T-helper 17 cell (primary cell): ENCODE measurements at places on chromosomes 5 and 9.

DNA sequence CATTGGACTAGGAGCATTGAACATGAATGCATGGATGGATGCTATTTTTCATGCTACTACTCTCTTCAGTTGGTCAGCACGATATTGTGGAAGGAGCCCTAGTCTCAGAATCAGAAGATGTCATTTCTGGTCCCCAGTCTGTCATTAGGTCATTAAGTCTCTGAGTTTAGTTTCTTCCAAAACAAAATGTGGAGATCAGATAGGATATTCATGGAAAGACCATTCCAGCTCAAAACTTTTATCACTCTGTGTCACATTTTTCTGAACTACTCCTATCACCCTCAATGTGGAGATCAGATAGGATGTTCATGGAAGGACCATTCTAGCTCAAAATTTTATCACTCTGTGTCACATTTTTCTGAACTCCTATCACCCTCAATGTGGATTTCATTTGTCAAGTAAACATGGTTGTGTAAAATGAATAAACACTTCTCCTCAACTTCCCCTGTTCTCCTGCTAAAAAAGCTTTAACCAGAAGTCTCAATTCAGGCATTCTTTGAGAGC is 296.8 kb downstream of the MRPS30 start:
- DNase-seq, result no peak

DNA sequence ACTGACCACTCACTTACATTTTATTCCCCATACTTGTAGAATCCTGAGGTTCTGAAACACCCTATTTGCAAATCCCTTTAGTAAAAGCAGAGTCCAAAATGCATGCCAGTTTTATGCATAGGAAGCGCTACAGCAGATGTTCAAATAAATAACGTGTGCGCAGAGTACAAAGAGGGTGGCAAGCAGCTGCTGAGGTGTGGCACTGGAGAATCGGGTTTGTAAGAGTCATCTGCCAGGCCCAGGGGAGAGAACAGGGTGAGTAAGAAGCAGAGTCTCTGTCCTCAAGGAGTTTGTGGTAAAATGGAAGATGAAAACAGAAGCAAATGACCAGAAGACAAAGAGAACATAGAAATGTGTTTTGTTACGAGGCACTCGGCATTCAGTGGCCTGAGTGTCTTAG is 288.8 kb downstream of the GLIS3 start:
- DNase-seq, result no peak

DNA sequence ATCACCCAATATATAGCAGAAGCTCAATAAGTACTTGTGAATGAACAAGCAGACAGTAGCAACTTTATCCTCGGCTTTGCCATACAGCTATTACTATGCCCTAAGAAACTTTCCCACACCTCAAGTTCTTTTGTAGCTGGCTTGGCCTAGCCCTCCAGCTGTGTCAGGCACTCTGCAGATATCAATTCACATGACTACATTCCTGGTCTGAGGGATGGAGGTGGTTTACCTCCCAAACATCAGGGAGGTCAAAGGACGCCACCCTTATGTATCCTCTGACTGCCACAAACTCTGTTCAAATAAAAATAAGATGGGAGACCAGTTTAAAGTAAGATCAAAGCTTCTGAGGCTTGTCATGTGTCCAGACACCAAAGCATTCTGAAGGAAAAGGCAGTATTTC is 416.3 kb downstream of the PIK3R1 start:
- DNase-seq, result no peak

DNA sequence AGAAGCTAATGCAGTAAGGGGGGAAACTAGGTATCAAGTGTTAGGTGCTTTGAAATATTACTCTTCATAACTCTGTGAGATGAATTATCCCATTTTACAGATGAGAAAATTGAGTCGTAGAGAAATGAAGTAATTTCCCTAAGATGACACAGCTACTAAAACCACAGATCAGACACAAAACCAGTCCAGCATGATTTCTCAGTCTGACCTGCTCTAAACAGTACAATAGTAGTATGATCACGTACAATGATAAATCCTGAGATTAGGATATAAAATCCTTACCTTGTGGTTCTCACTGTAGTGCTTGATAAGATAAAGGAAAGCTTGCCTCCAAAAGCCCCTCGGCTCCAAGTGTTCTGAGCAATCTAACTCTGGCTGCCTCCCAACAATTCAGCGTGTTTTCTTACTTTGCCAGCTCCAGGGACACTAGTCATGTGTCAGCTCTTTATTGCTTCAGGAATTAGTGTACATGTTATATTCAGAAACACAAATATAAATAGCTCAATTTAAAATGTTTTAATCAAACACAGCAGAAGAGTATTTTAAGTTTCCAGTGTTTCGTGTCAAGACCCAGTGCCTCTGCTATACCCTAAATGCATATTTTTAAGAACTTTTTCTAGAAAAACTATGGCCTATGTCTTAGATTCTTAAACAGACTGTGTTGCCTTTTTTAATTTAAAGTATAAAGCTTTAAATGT is 243.6 kb downstream of the DENND1A start:
- no peak for DNase-seq

- no peak for DNase-seq
Observed at GRCh38 chr5:116451066-116451465, 123.6 kb downstream of the SEMA6A start.

GRCh38 chr5:55226027-55226933 is 835 bp downstream of the MCIDAS start:
- no peak for DNase-seq

DNA sequence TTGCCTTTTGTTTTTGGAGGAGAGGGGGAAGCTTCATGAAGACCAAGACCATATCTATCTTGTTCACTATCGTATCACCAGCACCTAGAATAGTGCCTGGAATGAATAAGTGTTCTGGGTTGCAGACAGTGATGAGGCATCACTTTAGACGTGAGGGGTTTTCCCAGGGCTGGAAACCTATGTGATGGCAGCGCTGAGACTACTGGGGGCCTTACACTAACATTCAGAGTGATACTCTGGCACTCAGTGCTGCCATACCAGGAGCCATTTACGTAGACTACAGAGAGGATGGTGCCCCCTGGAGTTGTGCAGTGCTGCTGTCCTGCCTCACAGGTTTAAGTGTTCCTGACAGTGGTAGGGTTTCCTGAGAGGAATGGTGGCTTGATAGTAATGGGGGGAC is 6.9 kb downstream of the CCL19 start:
- DNase-seq, result no peak

- no peak for DNase-seq
Observed at GRCh38 chr5:37938076-37938852, 98.4 kb upstream of the GDNF start.

GRCh38 chr5:32642276-32643002 is 57.1 kb downstream of the SUB1 start:
- DNase-seq, result no peak

DNA sequence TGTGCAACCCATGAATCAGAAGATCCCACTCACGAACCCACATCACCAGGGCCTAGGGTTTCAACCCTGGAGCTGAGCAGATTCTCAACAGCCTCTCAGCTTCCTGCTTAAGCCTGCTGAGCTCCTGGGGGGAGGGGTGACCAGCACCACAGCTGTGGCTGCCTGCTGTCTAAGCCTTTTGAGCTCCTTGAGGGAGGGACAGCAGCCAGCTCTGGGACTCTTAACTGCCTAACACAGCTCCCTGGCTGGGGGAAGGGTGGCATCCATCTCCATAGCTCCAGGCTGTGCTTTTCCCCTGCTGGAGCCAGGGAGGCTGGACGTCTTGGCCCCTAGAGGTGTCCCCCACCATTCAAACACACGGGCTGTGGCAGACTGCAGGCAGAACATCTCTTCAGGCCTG is 250.3 kb downstream of the DMAC1 start:
- no peak for DNase-seq

DNA sequence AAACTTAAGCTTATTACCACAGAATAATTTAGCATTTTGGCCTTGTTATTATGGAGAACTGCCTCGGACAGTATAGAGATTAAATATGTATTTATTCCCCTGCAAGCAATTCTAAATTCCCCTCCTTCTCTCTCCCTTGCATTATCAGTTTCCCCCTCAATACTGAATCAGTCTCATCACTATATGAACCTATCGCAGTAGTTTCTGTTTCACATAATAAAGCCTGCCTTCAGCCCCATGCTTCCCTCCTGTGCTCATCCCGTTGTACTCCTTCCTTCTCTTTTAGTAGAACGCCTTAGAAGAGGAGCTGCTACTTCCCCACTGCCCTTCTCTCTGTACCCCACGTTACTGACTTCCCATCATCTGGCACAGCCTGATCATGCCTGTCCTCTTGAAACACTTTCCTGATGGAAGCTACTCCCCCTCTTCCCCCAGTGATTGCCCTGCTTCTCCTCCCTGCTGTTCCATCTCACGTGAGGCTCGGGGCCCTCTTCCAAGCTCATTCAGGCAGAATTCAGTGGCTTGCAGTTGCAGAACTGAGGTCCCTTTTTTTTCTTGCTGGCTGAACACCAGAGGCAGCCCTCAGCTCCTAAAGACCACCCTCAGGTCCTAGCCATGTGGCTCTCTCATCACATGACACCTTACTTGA is 93.4 kb downstream of the PPIC start:
- no peak for DNase-seq
